ENCODE measurements at places on chromosomes 11 and 22. TPM values are rescaled to one million over a fixed set of nuclear protein-coding genes. Genes with fewer than 3 reads are reported as not detected.

PDE2A gene
- 0.91 TPM for total RNA-seq

MIAT gene
- total RNA-seq: 1.3 TPM

PRAME gene
- total RNA-seq: not detected

PRR33 gene
- not detected for total RNA-seq

ZDHHC8 gene
- 83.5 TPM for total RNA-seq

SCN2B gene
- total RNA-seq: 0.07 TPM

OR6A2 gene
- total RNA-seq: 0.24 TPM

ART5 gene
- total RNA-seq: 3.8 TPM

SBF1 gene
- total RNA-seq: 86.3 TPM

SMPD1 gene
- 27.8 TPM for total RNA-seq

CNIH2 gene
- 21.3 TPM for total RNA-seq

DGCR8 gene
- 79.8 TPM for total RNA-seq

FGF3 gene
- total RNA-seq: not detected

KCNE3 gene
- total RNA-seq: 1.9 TPM

- H3K27ac ChIP-seq: no peak overlapping the region
- H3K36me3 ChIP-seq: peaks cover 18% of the 10 kb centered on the region
- no peak for DNase-seq
- no peak overlapping the region for H3K4me3 ChIP-seq
Observed at GRCh38 chr11:43789700-43790443, 90.8 kb upstream of the ALKBH3 start.

DNA sequence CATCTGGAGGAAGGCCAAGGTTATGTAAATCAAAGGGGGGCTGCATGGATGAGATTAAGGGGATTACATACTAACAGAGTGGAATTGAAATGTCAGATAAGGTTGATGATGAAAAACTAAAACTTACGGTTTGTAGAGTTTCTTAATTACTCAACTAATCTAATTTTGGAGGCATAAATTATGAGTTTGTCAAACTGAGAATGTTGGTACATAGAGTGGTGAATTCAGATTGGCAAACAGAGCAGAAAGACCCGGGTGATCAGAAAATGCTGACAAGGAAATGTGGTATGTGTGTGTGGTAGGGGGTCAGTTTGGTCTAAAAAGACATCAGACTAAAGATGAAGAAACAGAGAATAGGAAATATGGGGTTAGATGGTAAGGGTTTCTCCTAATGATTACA, 11.0 kb downstream of the MS4A6E start:
- peaks cover 25% of the 10 kb centered on the region for H3K27me3 ChIP-seq
- H3K4me1 ChIP-seq: peaks cover 10% of the 10 kb centered on the region
- no peaks in the 10 kb centered on the region for H3K36me3 ChIP-seq
- no peak overlapping the region for H3K4me3 ChIP-seq
- no peak overlapping the region for H3K27ac ChIP-seq

DNA sequence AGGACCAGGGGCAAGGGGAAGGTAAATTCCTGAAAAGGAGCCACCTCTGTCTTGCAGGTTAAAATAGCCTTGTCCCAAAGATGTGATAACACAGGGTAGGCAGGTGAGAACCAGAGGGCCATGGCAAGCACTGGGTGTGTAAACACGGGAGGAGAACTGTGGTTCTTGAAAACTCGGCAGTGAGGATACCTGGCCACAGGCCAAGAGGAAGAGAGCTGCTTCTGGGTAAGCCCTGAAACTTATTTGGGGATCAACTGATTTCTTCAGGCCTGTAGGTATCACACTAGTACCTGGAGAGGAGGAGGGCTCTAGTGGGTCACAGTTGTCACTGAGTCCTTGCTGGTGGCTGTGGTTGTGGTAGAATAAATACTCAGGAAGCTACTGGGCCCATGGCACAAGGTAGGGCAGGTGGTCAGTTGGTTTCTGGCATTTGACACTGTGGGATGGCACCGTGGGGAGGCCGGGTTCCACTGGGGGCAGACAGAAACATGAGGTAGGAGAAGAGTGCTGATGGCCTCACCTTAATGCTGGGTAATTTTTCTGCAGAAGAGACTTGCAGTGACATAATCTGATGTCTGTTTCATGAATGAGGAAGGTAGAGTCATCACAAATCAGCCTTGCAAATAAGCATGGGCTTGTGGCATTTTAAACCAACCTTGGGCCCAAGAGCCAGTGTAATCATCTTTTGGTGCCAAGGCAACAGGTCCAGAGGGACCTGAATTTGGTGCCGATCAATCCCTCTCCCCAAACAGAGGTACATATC, 22.0 kb downstream of the AMPD3 start:
- H3K36me3 ChIP-seq: no peaks in the 10 kb centered on the region
- H3K4me1 ChIP-seq: peaks cover 2% of the 10 kb centered on the region
- DNase-seq: no peak
- no peaks in the 10 kb centered on the region for H3K27me3 ChIP-seq
- H3K27ac ChIP-seq: peak overlapping the region; percentile 41

- no peak overlapping the region for H3K27ac ChIP-seq
- H3K36me3 ChIP-seq: no peaks in the 10 kb centered on the region
- no peak for DNase-seq
- peaks cover 3% of the 10 kb centered on the region for H3K4me1 ChIP-seq
- H3K4me3 ChIP-seq: no peak overlapping the region
Observed at GRCh38 chr11:91264481-91264880, 960.1 kb upstream of the FAT3 start.

DNA sequence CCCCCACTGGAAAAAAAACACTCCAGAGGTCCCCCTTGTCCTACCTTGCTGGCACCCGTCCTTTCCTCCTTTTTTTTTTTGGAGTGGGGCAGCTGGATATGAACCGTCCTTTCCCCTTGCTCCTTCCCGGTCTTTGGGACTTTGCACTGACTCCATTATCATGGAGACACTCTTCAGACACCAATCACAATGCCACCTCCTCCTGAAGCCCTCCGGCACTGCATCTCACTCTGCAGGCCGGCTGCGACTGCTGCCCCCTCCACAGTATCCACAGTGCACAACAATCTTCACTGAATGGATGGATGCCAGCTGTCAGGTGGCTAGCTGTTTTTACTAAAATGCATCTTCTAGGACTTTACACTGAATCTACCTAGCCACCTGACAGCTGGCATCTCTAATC, 12.7 kb upstream of the RGL4 start:
- no peaks in the 10 kb centered on the region for H3K27me3 ChIP-seq
- H3K4me3 ChIP-seq: no peak overlapping the region
- DNase-seq: no peak

GRCh38 chr11:1566381-1567051, 5.6 kb downstream of the DUSP8 start:
- no peak for DNase-seq
- no peak overlapping the region for H3K27ac ChIP-seq
- H3K36me3 ChIP-seq: no peaks in the 10 kb centered on the region
- H3K27me3 ChIP-seq: peaks cover 7% of the 10 kb centered on the region
- peaks cover 2% of the 10 kb centered on the region for H3K4me1 ChIP-seq
- no peak overlapping the region for H3K4me3 ChIP-seq

DNA sequence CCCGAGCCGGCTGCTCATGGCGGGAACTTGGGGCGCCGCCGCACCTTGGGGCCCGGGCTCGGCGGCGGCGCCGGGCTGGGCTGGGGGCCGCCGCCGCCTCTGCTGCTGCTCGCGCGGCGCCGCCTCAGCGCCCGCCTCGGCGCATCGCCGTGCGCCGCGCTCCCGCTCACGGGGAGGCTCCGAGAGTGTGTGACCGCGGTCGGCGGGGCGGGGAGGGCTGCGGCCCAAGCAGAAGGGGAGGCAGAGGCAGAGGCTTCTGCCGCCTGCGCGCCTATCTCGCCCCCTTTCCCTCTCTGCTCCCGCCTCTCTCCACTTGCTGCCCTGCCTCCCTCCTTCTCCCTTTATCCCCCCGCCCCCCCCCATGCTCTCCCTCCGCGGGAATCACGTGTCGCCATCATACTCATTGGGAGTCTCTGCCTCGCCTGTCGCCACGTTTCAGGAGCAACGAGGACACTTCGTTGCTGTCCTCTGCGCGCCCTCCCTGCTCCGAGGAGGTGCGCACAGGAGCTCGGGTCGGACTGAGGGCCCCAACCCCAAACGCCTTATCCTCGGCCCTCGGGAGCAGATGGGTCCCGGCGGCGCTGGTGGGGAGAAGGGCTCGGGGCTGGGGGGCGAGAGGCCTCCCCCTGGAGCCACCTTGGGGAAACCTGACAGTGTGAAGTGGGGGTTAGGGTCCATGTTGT, at the start of gene GUCY1A2:
TSS of gene GUCY1A2 (minus strand) at position 258 of the 683 bp plus-strand sequence. CDS start 421 bp downstream, outside the sequence.
- H3K27ac ChIP-seq: peak within 1 kb of the TSS; percentile 90
- DNase-seq: peak; percentile 15
- no peaks in the 10 kb centered on the region for H3K36me3 ChIP-seq
- H3K4me1 ChIP-seq: peaks cover 26% of the 10 kb centered on the region
- H3K27me3 ChIP-seq: peaks cover 16% of the 10 kb centered on the region

DNA sequence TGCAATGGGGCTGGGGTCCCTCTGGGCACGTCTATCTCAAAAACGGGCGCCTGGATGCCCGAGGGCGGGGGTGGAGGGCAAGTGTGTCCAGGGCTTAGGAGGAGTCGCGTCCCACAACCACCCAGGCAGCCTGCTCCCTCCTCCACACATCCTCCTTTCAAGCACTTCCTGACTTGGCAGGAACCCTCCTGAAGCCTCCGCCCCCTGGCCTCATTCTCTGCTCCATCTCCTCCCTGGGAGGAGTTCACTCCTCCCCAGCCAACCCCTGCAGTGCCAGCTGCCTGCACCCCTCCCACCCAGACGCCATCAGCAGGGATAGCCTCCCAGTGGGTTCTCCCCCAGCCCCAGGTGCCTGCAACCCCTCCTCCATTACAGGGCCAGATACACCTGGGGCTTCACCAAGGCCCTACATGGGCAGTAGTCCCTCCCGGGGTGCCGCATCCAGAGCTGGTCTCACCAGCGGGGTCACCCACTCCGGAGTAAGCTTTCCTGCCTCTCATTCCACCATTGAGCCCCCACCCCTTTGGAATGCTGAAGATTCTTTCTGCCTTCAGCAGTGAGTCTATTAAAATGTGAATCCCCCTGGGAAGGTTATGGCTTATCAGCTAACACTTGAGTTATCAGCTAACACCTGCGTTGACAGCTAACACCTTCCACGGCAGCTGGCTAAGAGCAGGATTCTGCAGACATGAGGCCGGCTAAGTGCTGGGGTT, 24.4 kb downstream of the RTN4R start:
- no peak overlapping the region for H3K27ac ChIP-seq
- H3K27me3 ChIP-seq: peaks cover 3% of the 10 kb centered on the region
- H3K36me3 ChIP-seq: peaks cover 3% of the 10 kb centered on the region
- no peak overlapping the region for H3K4me3 ChIP-seq

- peaks cover 17% of the 10 kb centered on the region for H3K4me1 ChIP-seq
- peak overlapping the region; percentile 96 for H3K4me3 ChIP-seq
- peaks cover 17% of the 10 kb centered on the region for H3K27me3 ChIP-seq
- DNase-seq: peak; percentile 60
- peaks cover 1% of the 10 kb centered on the region for H3K36me3 ChIP-seq
Observed at GRCh38 chr11:14357881-14358728, 878 bp downstream of the RRAS2 start.

GRCh38 chr22:41538583-41538982, 5.7 kb downstream of the POLR3H start:
- peaks cover 18% of the 10 kb centered on the region for H3K4me1 ChIP-seq
- H3K27me3 ChIP-seq: no peaks in the 10 kb centered on the region
- H3K4me3 ChIP-seq: no peak overlapping the region
- DNase-seq: no peak
- H3K36me3 ChIP-seq: peaks cover 10% of the 10 kb centered on the region

- H3K4me1 ChIP-seq: peaks cover 7% of the 10 kb centered on the region
- peaks cover 80% of the 10 kb centered on the region for H3K27me3 ChIP-seq
- H3K27ac ChIP-seq: no peak overlapping the region
- peak overlapping the region; percentile 63 for H3K4me3 ChIP-seq
- DNase-seq: peak; percentile 16
Observed at GRCh38 chr11:43942662-43943371, 380 bp downstream of the C11orf96 start.

- DNase-seq: no peak
- peaks cover 50% of the 10 kb centered on the region for H3K4me1 ChIP-seq
Observed at GRCh38 chr22:23250056-23250784, 69.9 kb downstream of the BCR start.

All from progenitor cell of endocrine pancreas (in vitro differentiated cells).